ENCODE measurements at places on chromosomes 5 and 9. TPM values are rescaled to one million over a fixed set of nuclear protein-coding genes. Genes with fewer than 3 reads are reported as not detected.

The N4BP3 gene
- total RNA-seq, result 3.5 TPM

DNA sequence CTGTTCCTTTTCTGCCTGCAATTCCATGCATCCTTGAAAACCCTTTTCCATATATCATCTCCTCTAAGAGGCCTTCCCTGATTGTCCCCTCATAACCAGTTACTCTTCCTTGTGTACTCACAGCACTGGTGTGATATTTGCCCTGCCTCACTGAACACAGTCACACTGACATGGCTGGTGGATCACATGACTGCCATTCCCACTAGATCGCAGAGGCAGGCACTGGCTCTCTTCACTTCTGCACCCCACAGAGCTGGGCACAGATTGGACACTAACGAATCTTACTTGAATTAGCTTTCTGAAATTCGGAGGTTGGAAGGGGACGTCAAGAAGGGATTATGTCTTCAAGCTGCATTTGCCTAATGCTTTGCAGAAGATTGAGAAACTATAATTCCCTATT lies 208.0 kb downstream of the PAPPA start:
- H3K36me3 ChIP-seq, result no peaks in the 10 kb centered on the region
- H3K27ac ChIP-seq, result no peak overlapping the region
- no peaks in the 10 kb centered on the region for H3K27me3 ChIP-seq
- no peaks in the 10 kb centered on the region for H3K4me1 ChIP-seq
- no peak overlapping the region for H3K4me3 ChIP-seq

DNA sequence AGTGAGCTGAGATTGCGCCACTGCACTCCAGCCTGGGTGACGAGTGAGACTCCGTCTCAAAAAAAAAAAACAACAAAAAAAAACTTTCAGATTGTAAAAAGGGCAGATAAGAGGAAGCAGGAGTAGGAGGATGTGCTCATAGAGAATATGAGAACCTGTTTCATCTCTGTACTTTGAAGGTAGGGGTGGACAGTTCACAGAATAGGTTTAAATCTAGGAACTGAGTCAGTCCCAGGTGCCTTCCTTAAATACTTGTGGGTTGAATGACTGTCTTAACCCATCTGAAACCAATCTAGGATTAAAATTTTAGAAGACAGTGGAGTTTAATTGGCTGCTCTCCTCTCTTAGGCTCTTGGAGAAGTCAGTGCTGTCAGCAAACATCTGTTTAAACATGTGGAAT lies 12.4 kb downstream of the POLK start:
- H3K36me3 ChIP-seq, result no peaks in the 10 kb centered on the region
- DNase-seq, result no peak
- H3K4me3 ChIP-seq, result no peak overlapping the region
- no peaks in the 10 kb centered on the region for H3K4me1 ChIP-seq
- no peak overlapping the region for H3K27ac ChIP-seq

- no peak overlapping the region for H3K27ac ChIP-seq
- H3K36me3 ChIP-seq, result no peaks in the 10 kb centered on the region
- no peaks in the 10 kb centered on the region for H3K27me3 ChIP-seq
Observed at GRCh38 chr5:179138568-179138925, 78.4 kb downstream of the ZNF354C start.

The CARD6 gene
- total RNA-seq, result 19.5 TPM

DNA sequence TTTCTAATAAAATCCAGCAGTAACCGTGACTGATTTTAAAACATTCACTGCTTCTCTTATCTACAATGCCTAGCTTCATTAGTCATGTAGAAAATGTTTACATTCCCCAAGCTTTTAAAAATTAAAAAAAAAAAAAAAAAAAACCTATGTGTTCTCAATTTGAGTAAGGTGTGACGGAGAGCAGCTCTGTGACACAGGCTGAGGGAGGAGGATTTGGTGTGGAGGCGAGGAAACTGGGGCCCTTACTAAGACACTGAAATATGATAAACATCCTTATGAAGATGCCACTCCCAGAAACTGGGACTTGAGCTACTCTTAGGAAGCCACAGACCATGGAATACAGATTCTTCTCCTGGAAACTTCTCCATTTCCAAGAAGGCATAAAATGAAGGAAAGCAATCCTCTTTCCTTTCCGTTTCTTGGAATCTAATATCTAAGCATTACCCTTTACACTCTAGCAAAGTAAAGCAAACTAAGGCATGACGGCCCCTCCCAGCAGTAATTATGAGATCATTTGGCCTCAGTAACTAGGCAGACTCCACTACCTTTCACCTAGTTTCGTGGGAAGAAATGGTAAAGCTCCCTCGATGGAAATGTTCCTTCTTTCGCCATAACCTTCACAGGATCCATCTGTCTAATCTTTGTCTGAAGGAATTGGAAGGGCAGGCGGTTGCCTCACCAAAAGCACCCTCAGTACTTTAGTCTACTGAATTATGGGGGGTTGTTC lies 23.5 kb downstream of the GRAMD2B start:
- no peaks in the 10 kb centered on the region for H3K36me3 ChIP-seq
- H3K4me1 ChIP-seq, result peaks cover 8% of the 10 kb centered on the region
- no peaks in the 10 kb centered on the region for H3K27me3 ChIP-seq
- DNase-seq, result no peak
- peak overlapping the region; percentile 3 for H3K27ac ChIP-seq

GRCh38 chr5:173833196-173833985 lies 54.8 kb upstream of the CPEB4 start:
- H3K4me3 ChIP-seq, result no peak overlapping the region
- H3K4me1 ChIP-seq, result peaks cover 2% of the 10 kb centered on the region
- DNase-seq, result no peak
- H3K36me3 ChIP-seq, result no peaks in the 10 kb centered on the region
- H3K27me3 ChIP-seq, result no peaks in the 10 kb centered on the region

The PCDHA9 gene
- total RNA-seq, result 0.17 TPM

The CNTFR gene
- 0.30 TPM for total RNA-seq

DNA sequence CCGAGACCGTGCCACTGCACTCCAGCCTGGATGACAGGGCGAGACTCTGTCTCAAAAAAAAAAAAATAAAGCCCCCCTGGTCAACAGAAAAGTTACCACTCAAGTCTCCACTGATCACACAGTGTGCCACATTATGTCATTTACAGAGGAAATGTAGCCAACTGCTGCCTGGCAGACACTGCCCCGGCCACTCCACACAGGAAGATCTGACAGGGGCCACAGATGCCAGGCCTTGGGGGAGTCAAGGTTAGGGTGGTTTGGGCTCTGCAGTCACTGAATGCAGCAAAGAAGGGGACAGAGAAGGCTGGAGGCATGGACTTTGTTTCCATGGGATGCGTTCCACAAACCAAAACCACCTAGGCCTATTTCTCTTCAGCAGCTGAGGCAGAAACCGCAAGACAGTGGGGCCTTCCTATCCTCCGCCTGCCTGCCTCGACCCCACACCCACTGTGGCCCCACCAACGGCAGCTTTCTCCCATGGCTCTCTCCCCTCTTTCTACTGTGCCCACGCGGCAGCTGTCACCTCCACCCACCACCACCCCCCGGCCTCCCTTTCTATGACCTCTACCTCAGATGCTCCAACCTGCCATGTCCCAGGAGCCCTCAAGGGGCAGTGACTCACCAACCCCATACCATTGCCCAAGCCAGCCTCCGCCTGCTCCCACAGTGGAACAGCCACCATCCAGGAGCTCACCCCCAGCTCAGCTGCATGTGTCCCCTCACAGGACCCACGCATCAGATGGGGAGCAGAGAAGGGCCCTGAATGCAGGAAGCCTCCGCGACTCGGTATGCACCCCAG lies 12.4 kb downstream of the IPPK start:
- no peak overlapping the region for H3K27ac ChIP-seq
- no peak overlapping the region for H3K4me3 ChIP-seq
- peaks cover 55% of the 10 kb centered on the region for H3K36me3 ChIP-seq

The S100Z gene
- 0.49 TPM for total RNA-seq

- no peaks in the 10 kb centered on the region for H3K27me3 ChIP-seq
- H3K27ac ChIP-seq, result no peak overlapping the region
- no peaks in the 10 kb centered on the region for H3K36me3 ChIP-seq
- H3K4me3 ChIP-seq, result no peak overlapping the region
Observed at GRCh38 chr9:129237164-129237611, 59.1 kb upstream of the IER5L start.

The OR1Q1 gene
- total RNA-seq, result not detected

- H3K27me3 ChIP-seq, result no peaks in the 10 kb centered on the region
- no peaks in the 10 kb centered on the region for H3K36me3 ChIP-seq
- no peak overlapping the region for H3K27ac ChIP-seq
- no peak for DNase-seq
- H3K4me3 ChIP-seq, result no peak overlapping the region
- H3K4me1 ChIP-seq, result no peaks in the 10 kb centered on the region
Observed at GRCh38 chr5:64865662-64866061, 96.9 kb downstream of the CWC27 start.

The BHMT2 gene
- total RNA-seq, result 3.9 TPM

GRCh38 chr9:34983209-34983608 lies 6.3 kb upstream of the DNAJB5 start:
- no peak for DNase-seq
- no peaks in the 10 kb centered on the region for H3K36me3 ChIP-seq
- H3K4me3 ChIP-seq, result no peak overlapping the region
- H3K27me3 ChIP-seq, result no peaks in the 10 kb centered on the region
- peak overlapping the region; percentile 60 for H3K27ac ChIP-seq

The SLIT3 gene
- total RNA-seq, result 29.6 TPM

DNA sequence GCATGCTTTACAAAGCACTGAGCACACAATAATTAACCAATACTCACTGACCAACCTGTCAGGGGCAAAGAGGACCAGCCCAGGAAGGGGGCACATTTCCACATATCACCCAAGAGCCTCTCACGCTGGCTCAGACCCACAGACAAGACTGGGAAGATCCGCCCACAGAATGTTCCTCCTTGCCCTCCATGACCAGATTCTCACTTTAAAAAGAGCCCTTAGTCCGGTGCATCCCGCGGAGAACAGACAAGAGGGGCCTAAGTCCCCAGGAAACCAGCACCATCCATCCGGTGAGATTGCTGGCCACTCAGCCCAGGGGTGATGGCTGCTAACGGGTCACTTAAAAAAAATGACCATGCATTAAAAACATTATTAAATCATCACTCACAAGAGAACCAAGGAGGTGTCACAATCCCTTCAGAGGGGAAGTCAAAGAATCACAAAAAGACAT lies 32.9 kb downstream of the SEMA4D start:
- no peaks in the 10 kb centered on the region for H3K27me3 ChIP-seq
- peak overlapping the region; percentile 81 for H3K27ac ChIP-seq
- H3K4me1 ChIP-seq, result peaks cover 17% of the 10 kb centered on the region
- DNase-seq, result no peak

DNA sequence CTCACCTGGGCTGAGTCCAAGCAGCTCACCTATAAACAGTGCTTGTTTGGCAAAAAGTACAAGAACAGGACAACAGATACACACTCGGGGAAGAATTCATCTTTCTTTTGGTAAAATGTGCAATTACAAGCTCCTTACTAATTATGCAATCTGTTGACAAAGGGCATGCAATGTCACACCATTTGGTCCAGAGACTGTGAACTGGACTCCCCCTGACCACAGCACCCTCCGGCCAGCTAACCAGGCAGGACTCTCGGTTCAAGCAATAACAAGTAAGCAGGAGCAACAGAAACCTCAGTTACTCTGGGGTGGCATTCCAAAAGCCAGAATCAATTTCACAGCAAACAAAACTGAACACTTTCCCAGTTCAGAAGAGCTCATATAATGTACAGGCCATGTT lies 113.8 kb downstream of the GNAQ start:
- H3K36me3 ChIP-seq, result peaks cover 6% of the 10 kb centered on the region
- no peak for DNase-seq
- peaks cover 3% of the 10 kb centered on the region for H3K4me1 ChIP-seq
- no peak overlapping the region for H3K4me3 ChIP-seq
- no peaks in the 10 kb centered on the region for H3K27me3 ChIP-seq
- H3K27ac ChIP-seq, result no peak overlapping the region

- H3K4me1 ChIP-seq, result no peaks in the 10 kb centered on the region
- H3K36me3 ChIP-seq, result no peaks in the 10 kb centered on the region
- H3K27ac ChIP-seq, result no peak overlapping the region
- no peak for DNase-seq
- H3K4me3 ChIP-seq, result no peak overlapping the region
Observed at GRCh38 chr9:18331310-18331684, 142.7 kb upstream of the ADAMTSL1 start.

- peaks cover 12% of the 10 kb centered on the region for H3K4me1 ChIP-seq
- no peaks in the 10 kb centered on the region for H3K27me3 ChIP-seq
- no peak for DNase-seq
- H3K27ac ChIP-seq, result no peak overlapping the region
- no peaks in the 10 kb centered on the region for H3K36me3 ChIP-seq
Observed at GRCh38 chr5:150353032-150353675, 4.3 kb upstream of the TCOF1 start.

The ACSL6 gene
- 0.61 TPM for total RNA-seq

DNA sequence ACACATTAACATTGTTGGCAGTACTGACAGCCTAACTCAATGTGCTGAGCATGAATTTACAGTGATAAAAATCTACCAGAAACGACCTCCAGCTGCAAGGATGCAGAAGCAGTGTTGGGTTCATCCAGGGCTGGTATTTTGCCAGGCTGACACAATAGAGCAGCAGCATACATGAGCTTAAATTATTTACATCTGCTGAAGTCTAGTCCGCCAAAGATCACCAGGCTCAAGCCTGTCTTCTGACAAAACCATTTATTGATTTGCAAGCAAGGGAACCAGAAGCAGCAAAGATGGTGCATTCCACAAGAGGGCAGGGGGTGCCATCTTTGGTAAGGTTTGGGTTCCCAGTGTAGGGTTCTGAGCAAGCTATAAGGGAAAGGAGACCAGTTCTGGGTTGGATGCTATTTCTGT lies 8.7 kb upstream of the C5orf34 start:
- H3K4me1 ChIP-seq, result no peaks in the 10 kb centered on the region
- no peak overlapping the region for H3K27ac ChIP-seq
- no peak for DNase-seq
- H3K27me3 ChIP-seq, result no peaks in the 10 kb centered on the region
- peaks cover 27% of the 10 kb centered on the region for H3K36me3 ChIP-seq

The MAST4 gene
- total RNA-seq, result 90.8 TPM

The KCNV2 gene
- not detected for total RNA-seq

The STK32A gene
- total RNA-seq, result 5.8 TPM

DNA sequence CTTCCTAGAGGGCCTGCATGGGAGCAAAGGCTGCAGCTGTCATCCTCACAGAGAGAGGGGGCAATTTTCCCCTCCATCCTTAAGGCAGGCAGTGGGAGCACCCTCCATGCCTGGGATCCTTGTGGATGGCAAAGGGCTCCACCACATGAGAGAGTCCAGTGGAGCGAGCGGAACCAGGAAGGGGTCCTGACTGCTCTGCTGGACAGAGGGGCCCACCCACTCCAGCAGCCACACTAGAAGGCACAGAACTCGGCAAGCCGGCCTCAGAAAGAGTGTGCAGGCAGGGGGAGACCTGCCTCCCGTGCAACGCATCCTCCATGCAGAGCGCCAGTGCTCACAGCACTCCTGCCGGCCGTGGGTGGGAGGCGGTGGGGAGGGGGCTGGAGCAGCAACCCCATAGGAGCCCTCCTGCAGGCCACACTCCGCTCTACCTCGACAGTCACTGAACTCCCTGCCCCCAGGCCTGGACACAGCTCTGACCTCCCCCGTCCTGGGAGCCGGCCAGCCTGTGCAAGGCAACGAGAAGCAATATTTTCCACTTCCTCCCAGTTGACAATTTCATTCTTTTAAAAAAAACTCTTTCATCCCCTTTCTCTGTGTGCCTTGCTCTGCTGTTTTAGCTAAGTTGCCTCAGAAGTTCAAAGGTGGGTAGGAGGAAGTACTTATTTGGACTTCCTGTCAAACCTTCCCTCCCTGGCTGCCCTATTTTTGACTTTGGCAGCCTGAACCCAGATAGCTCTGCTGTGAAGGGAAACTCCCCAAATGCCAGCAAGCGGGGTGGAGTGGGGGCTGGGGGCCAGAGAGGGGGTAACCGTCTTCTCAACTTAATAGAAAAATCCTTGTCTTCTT lies 5.3 kb upstream of the LCP2 start:
- peak overlapping the region; percentile 76 for H3K27ac ChIP-seq
- no peak overlapping the region for H3K4me3 ChIP-seq
- DNase-seq, result peak; percentile 78
- H3K27me3 ChIP-seq, result no peaks in the 10 kb centered on the region
- H3K36me3 ChIP-seq, result no peaks in the 10 kb centered on the region

Data from upper lobe of left lung (tissue), 6 donors.